ENCODE measurements at places on chromosomes 2 and 18. TPM values are rescaled to one million over a fixed set of nuclear protein-coding genes. Genes with fewer than 3 reads are reported as not detected.

Gene ELOA2
- not detected for polyA plus RNA-seq

Gene MRPS5
- polyA plus RNA-seq = 116 TPM

Gene SKOR2
- polyA plus RNA-seq = not detected

Gene GKN2
- polyA plus RNA-seq = not detected

Gene IL36G
- polyA plus RNA-seq = not detected

Gene C2orf78
- not detected for polyA plus RNA-seq

Gene NXPH2
- polyA plus RNA-seq = not detected

DNA sequence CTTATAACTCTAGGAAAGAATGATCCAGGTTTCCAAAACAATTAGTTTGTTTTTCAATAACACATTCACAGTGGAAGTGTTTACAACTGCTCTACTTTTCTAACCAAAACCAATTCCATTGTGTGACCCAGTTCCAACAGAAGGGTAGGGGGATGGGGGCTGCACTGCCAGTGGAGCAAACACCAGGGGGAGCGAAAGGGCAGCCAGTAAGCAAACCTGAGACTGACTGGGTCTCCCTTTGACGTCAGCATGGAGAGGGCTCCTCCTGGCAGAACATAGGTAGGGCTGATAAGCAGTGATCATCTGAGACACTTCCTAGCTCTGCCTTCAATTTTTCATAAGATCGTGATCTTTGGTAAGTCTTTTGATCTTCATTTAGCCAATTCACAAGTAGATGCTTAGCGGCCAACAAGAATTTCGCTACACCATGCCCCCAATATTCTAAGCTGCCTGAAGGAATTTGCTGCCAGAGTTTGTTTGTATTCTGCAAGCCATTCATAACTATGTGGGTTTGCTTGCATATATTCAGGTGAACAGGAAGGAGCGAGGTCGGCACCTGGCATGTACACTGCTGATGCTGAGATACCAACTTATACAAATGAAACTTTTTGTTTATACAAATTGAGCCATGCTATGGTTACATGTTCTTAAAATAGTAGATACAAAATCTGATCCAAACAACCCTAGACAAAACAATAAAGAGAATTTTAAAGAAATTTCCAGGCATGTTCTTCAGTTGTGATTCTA lies 45.9 kb downstream of the ST6GAL2 start:
- no peaks in the 10 kb centered on the region for H3K4me1 ChIP-seq
- H3K36me3 ChIP-seq = no peaks in the 10 kb centered on the region
- H3K4me3 ChIP-seq = no peak overlapping the region
- DNase-seq = no peak
- H3K27me3 ChIP-seq = no peaks in the 10 kb centered on the region
- H3K27ac ChIP-seq = no peak overlapping the region

GRCh38 chr18:29712785-29713184 lies 1329.8 kb downstream of the DSC3 start:
- no peak overlapping the region for H3K27ac ChIP-seq
- H3K36me3 ChIP-seq = no peaks in the 10 kb centered on the region
- no peak overlapping the region for H3K4me3 ChIP-seq
- no peak for DNase-seq
- no peaks in the 10 kb centered on the region for H3K27me3 ChIP-seq
- H3K4me1 ChIP-seq = peaks cover 5% of the 10 kb centered on the region

GRCh38 chr18:26863921-26864497 lies 1.5 kb downstream of the AQP4 start:
- H3K27me3 ChIP-seq = peaks cover 15% of the 10 kb centered on the region
- no peak for DNase-seq
- H3K27ac ChIP-seq = peak overlapping the region; percentile 77

DNA sequence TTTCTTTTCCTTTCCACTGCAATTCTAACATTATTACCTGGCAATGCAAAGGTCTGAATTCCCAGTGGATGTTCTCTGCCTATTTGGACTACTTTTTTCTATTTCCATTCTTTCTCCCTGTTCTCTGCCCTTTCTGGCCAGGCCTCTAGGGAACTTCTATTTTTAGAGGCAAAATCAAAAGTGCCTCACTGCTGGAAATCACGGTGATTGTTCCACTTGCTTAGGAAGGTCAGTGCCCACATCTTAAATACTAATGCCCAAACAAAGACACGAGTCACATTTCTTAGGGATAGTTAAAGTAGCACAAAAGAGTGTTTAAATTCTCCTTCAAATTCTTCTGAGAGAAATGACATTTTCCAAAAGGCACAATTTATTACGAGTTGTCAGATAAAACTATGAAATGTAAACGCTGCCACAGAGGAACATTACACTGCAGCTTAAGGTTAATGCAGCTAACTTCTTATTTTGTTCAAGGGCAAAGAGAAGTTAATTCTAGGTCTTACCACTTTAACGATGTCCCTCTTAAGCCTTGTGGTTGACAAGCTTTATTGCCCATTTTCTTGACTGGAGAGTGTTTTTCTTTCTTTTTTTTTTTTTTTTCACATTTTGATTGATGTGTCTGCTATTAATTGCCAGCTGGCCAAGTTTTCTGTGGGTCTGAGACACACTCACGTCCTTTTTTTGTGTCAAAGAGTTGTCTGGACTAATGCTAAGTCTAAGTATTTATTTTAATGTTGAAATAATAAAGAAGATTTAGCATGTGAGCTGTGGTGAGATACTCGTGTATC lies 34.7 kb downstream of the ST6GAL2 start:
- DNase-seq = no peak
- H3K4me1 ChIP-seq = no peaks in the 10 kb centered on the region
- H3K36me3 ChIP-seq = no peaks in the 10 kb centered on the region
- H3K27ac ChIP-seq = peak overlapping the region; percentile 19
- H3K27me3 ChIP-seq = no peaks in the 10 kb centered on the region

- no peak overlapping the region for H3K4me3 ChIP-seq
- H3K36me3 ChIP-seq = no peaks in the 10 kb centered on the region
- H3K27ac ChIP-seq = no peak overlapping the region
- H3K27me3 ChIP-seq = no peaks in the 10 kb centered on the region
- no peak for DNase-seq
These were observed 2.7 kb downstream of the GEN1 start for GRCh38 chr2:17756668-17757067.

GRCh38 chr18:80179857-80180558 lies 67.3 kb downstream of the PARD6G start:
- H3K27me3 ChIP-seq = no peaks in the 10 kb centered on the region
- no peaks in the 10 kb centered on the region for H3K36me3 ChIP-seq
- H3K4me1 ChIP-seq = no peaks in the 10 kb centered on the region
- no peak for DNase-seq
- no peak overlapping the region for H3K27ac ChIP-seq
- no peak overlapping the region for H3K4me3 ChIP-seq

DNA sequence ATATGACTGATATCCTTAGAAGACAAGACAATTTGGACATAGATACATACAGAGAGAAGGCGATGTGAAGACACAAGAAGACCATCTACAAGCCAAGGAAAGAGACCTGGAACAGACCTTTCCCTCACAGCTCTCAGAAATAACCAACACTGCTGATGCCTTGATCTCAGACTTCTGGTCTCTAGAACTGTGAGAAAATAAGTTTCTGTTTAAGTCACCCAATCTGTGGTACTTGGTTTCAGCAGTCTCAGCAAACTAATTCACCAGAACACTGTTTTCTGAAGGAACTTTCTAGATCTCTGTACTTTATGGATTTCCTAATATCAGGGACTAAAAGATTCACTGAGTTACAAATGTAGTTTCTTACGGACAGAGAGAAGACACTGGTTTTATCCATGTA lies 58.8 kb downstream of the NAB1 start:
- no peaks in the 10 kb centered on the region for H3K36me3 ChIP-seq
- H3K27me3 ChIP-seq = no peaks in the 10 kb centered on the region
- H3K4me1 ChIP-seq = no peaks in the 10 kb centered on the region
- DNase-seq = no peak
- no peak overlapping the region for H3K27ac ChIP-seq

- no peaks in the 10 kb centered on the region for H3K27me3 ChIP-seq
- peaks cover 13% of the 10 kb centered on the region for H3K4me1 ChIP-seq
- no peak for DNase-seq
- no peaks in the 10 kb centered on the region for H3K36me3 ChIP-seq
These were observed 69.3 kb downstream of the SUMO1 start for GRCh38 chr2:202169131-202169530.

GRCh38 chr2:237223201-237223861 lies 137.6 kb downstream of the COPS8 start:
- peaks cover 22% of the 10 kb centered on the region for H3K4me1 ChIP-seq
- H3K27me3 ChIP-seq = no peaks in the 10 kb centered on the region
- no peak overlapping the region for H3K27ac ChIP-seq
- peak; percentile 61 for DNase-seq
- no peak overlapping the region for H3K4me3 ChIP-seq

GRCh38 chr18:42045346-42045745 lies 90.3 kb downstream of the PIK3C3 start:
- no peak for DNase-seq
- H3K4me3 ChIP-seq = no peak overlapping the region
- no peaks in the 10 kb centered on the region for H3K27me3 ChIP-seq
- H3K4me1 ChIP-seq = peaks cover 6% of the 10 kb centered on the region
- H3K36me3 ChIP-seq = peaks cover 36% of the 10 kb centered on the region
- H3K27ac ChIP-seq = no peak overlapping the region

DNA sequence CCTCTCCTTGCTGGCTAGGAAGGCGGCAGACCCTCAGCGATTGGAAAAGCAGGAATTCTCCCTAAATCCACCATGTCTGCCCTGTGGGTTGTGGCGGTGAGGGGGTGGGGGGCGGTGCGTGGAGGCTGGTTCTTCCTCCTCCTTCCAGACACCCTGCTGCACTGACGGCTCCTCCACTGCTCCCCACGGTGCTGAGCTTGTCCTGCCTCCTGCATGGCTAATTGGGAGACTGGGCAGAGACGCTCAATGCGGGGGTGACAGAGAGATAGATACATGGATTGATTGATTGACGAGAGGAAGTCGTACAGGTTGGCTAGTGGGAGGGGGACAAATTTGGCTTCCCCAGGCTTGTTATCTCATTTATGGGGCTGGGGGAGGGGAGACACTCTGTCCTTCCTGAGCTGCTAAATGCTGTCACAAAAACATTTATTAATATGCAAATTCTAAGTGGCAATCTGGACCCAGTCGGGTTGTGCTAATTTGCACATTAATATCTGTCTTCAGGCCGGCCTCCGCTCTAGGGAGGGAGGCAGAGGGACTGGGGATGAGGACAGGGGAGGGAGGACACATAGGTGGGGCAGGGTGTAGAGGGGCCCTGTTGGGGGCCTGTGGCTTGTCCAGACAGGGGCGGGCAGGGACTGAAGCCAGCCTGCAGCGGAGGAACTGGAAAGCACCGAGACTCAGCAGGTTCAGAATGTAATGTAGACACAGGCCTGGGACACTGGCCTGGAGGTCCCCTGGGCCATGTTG lies 181.6 kb downstream of the CELF4 start:
- no peaks in the 10 kb centered on the region for H3K4me1 ChIP-seq
- DNase-seq = no peak
- no peak overlapping the region for H3K4me3 ChIP-seq

DNA sequence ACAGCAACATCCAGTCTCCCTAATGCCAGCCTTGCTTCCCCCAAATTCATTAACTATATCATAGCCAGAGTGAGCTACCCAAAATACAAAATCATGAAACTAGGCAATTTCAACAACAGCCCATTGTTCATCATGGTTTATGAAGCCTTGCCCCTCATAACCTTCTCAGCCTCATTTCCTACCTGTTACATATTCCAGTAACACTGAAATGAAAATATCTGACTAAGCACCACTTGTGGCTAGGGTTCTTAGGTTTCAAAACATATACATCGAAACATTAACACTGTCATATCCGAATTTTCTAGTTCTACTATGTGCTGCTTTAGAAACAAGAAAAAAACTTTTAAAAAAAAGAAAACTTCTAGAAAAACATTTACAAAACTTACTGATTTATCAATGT lies 59.5 kb downstream of the ATAD2B start:
- no peaks in the 10 kb centered on the region for H3K27me3 ChIP-seq
- DNase-seq = no peak
- H3K36me3 ChIP-seq = no peaks in the 10 kb centered on the region
- no peak overlapping the region for H3K27ac ChIP-seq

DNA sequence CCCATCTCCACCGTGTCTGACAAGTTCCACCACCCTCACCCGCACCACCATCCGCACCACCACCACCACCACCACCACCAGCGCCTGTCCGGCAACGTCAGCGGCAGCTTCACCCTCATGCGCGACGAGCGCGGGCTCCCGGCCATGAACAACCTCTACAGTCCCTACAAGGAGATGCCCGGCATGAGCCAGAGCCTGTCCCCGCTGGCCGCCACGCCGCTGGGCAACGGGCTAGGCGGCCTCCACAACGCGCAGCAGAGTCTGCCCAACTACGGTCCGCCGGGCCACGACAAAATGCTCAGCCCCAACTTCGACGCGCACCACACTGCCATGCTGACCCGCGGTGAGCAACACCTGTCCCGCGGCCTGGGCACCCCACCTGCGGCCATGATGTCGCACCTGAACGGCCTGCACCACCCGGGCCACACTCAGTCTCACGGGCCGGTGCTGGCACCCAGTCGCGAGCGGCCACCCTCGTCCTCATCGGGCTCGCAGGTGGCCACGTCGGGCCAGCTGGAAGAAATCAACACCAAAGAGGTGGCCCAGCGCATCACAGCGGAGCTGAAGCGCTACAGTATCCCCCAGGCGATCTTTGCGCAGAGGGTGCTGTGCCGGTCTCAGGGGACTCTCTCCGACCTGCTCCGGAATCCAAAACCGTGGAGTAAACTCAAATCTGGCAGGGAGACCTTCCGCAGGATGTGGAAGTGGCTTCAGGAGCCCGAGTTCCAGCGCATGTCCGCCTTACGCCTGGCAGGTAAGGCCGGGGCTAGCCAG lies 1.2 kb downstream of the ONECUT2 start:
- no peak overlapping the region for H3K4me3 ChIP-seq
- peaks cover 96% of the 10 kb centered on the region for H3K27me3 ChIP-seq
- H3K27ac ChIP-seq = no peak overlapping the region

GRCh38 chr2:121212661-121213325 lies 72.2 kb downstream of the TFCP2L1 start:
- H3K27me3 ChIP-seq = no peaks in the 10 kb centered on the region
- no peaks in the 10 kb centered on the region for H3K4me1 ChIP-seq
- no peaks in the 10 kb centered on the region for H3K36me3 ChIP-seq
- DNase-seq = no peak

DNA sequence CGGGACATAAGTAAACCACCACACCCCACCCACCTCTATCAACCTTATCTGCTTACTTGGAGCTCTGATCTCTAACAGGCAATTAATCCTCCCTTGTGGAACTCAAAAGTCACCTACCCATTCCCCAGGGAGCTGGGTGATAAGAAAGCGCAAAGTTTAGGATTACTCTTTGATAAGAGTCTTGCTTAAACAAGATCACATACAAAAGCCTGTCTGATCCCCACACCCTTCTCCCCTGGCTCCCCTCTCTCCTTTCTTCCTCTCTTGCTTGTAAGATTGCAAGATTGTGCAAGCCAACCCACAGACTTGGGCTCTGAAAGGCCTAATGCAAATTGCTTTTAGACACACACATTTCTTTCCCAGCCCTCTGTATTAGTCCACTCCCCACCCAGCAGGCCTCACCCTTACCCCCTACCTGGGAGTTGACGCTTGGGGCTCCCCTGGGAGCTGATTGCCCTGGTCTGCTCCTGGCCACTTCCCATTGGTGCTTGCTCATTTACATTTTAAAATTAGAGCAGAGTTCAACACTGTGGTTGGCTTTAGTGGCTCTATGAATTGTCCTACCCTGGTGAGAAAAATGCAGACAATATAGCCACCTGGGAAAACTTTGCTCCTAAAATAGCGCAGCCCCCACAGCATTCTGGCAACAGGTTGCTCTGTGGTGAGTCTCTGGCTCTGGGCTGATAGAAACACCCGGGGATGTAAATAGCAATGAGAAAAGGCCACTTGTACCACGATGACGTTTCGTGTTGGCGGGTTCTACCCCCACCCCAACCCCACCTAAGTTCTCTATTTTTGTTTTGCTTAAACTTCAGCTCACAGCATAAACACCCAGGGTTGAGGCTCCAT lies 92.8 kb upstream of the MSH2 start:
- H3K4me1 ChIP-seq = peaks cover 3% of the 10 kb centered on the region
- no peaks in the 10 kb centered on the region for H3K36me3 ChIP-seq
- no peak for DNase-seq
- peak overlapping the region; percentile 58 for H3K27ac ChIP-seq

All from heart left ventricle (tissue), 16 donors.